Thoracic aorta endothelial cell (primary cell): ENCODE measurements at places on chromosomes 7 and 10. TPM values are rescaled to one million over a fixed set of nuclear protein-coding genes. Genes with fewer than 3 reads are reported as not detected.

Gene RNF133
- total RNA-seq = 2.7 and 4.2 TPM in 2 replicates

Gene CCL24
- total RNA-seq = 0.53 TPM in 1 of 2 replicates, not detected in the other

Gene CFAP58
- total RNA-seq = 0.40 and 0.65 TPM in 2 replicates

Gene TBXAS1
- total RNA-seq = 12.0 and 15.6 TPM in 2 replicates

Gene RBP3
- total RNA-seq = not detected in 2 replicates

Gene DMBT1
- total RNA-seq = not detected in 2 replicates
